Erythroblast (primary cell): ENCODE measurements at places on chromosomes 5 and 9.

DNA sequence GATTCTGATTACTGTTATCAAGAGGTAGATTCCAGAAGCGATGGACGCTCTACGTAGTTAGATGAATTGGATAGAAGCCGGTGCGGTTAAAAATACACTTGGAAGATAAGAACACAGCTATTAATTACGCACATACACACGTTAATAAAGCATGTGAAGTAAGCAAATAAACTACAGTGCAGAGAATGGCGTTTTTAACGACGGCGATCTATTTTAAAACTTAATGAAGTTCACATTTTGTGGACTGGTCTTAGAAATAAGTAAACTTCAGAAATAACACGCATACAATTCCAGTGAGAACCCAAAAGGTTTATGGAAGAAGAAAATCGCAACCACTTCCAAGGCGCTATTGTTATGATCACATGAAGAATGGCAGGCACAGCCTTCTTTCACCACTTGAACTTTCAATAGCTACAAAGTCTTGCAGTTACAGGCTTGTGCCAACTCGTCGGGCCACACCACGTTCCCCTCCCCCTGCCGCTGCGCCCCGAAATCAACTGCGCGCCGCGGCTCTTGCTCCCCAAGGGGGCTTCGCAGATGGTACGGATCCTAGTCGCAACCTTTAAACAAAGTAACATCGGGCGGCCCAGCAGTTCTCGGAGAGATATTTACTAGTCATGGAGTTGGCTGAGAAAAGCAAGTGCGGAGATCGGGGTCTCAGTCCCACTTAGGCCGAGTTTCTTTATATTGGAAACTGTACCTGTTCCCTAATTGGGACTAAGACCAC lies 866 bp upstream of the SEMA6A start:
- DNase-seq = no peak

GRCh38 chr5:142906863-142907671 lies 136.9 kb downstream of the ARHGAP26 start:
- no peak for DNase-seq

GRCh38 chr5:127839072-127839471 lies 135.9 kb downstream of the CCDC192 start:
- DNase-seq = no peak

- DNase-seq = no peak
These were observed 6.6 kb upstream of the FBP1 start for GRCh38 chr9:94645901-94646300.

- DNase-seq = no peak
These were observed 86.5 kb upstream of the CCDC180 start for GRCh38 chr9:97220894-97221477.

DNA sequence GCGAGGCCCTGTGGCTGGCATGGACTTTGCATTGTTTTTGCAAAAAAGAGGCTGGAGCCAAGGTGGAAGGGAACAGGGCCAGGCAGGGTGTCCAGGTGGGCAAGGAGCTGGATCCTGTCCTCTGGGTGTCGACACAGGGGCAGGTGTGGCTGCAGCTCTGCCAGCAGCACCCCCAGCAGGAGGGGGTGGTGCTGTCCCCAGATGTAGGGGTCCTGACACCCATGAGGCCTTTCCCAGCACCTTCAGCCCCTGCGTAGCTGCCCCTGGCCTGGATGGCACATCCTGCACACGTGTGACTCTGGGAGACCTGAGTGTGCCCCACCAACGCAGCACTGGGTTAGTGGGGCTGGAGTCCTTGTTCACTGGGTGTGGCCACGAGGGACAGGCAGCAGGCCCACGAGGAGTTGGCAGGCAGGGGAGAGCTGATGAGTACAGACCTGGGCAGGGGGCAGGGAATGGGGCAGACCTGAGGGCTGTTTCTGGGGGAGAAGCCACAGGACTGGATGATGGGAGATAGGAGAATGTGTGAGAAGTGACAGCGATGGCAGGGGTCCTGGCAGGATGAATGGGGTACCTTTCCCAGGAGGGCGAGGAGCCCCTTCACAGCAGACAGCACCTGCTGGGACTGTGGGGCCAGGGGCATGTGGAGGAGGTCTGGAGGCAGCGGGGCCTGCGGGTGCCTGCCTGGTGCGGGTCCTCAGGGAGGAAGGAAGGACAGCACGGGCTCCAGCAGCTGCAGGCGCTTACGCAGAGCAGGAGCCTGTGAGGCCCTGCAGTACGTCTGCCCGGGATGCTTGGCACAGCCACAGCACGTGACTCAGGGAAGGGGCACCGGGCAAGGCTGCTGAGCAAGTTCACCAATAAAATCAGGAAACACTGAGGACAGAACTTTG lies 3.6 kb upstream of the RASGEF1C start:
- no peak for DNase-seq

GRCh38 chr5:154176181-154176580 lies 14.4 kb upstream of the GALNT10 start:
- no peak for DNase-seq

DNA sequence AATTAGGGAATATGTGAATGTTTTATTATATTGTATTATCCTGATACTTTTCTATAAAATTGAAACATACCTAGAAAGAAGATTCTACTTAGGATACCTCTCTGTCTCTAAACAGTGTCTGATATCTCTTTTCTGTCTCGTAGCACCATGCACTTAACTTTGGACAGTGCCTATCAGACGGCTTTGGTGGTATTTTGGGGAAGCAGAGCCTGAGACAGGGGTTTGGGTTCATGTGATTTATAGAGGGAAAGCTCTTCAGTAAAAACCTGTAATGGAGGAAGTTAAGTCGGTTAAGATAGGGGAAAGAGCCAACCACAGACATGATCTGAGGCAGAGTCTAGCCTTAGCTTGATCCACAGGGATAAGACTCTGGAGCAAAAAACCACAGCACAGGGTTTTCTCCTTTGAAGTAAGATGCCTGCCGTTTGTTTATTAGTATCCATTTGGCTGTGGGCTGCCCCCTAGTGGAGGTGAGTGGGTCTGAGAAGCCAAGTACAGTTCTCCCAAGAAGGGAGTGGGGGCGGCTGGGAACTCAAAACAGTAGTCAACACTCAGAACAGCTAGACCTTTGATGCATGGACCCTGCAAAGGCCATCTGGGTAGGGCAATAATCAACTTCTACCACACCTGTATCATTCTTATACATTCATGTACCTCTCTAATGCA lies 141.2 kb upstream of the ASTN2 start:
- peak; percentile 26 for DNase-seq

GRCh38 chr9:38015266-38015665 lies 53.8 kb downstream of the SHB start:
- no peak for DNase-seq

GRCh38 chr9:114945616-114946412 lies 15.4 kb upstream of the TNFSF8 start:
- DNase-seq = no peak

GRCh38 chr5:33789567-33789957 lies 102.2 kb downstream of the ADAMTS12 start:
- no peak for DNase-seq

GRCh38 chr9:37197158-37198038 lies 77.0 kb downstream of the ZCCHC7 start:
- peak; percentile 96 for DNase-seq

GRCh38 chr5:181217803-181218062 lies 5.3 kb upstream of the TRIM41 start:
- DNase-seq = no peak

DNA sequence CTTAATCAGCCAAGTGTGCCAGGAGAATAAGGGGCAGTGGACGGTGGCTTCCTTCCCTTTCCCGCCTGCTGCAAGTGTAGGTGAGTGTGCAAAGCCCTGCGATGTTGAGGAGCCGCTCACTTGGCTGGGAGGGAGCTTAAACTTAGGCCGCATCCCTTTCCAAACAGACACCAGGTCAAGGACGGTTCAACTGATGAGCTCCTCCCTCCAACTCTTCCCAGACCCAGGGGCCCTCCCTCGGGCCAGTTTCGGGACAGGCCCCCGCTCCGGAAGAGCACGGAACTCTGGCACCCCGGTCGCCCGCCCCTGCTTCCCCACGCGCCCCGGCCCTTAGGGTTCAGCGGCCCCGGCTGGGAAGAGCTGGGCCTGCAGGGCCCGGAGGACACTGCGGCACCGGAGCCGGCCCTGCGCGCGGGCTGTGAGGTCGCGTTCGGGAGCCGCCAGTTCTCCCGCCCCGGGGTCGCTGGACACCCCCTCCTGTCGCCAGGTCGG lies 481 bp downstream of the MRPL36 start:
- peak; percentile 69 for DNase-seq

DNA sequence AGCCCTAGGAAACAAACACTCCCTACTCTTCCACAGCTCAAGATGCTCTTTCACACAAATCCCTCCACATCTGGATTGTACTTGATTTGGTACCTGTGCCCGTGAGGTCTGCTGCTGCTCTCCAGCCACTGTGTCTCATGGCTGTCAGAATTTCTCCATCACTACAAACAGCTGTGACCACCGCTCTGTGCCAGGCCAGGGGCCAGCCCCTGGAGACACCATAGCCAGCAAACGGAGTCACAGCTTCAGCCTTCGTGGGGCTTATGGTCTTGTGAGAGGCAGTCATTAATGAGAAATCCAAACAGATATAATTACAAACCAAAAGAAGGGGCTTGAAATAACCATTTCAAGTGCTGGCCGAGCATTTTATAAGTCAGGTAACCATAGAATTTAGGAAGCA lies 43.6 kb downstream of the ADAM19 start:
- DNase-seq = no peak

DNA sequence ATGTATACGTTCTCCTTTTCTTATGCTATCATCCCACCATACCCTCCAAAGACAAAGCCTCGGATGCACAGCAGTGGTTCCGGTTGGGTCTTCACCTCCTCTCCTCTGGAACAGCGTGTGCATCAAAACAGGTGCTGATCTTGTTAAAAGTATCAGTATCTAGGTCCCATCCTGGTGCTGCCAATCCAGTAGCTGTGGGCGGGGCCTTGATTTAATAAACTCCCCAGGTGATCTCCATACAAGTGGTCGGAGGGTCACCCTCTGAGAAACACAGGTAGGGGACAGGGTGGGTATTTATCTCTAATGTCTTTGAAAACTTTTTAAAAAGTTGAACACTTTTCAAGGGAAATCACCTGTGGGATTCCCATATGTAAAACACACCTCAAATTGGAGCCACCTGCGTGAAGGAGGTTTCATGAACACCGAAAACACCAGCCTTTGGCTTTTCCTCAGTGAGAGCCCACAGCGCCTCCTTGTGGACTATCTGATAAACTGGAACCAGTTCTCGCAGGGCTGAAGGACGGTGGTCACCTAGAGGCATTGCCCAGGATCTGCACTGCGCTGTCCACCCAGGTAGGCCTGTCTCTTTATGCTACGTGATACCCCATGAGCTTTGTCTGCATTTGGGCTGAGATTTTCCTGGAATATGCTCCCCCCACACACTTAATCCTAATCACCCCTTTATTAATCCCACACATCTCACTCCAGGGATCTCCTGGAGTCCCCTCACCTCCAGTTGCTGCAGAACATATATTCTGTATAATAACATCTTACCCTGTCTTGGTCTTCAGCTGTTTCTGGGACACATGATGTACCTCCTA lies 80.5 kb upstream of the EPB41L4B start:
- peak; percentile 50 for DNase-seq

GRCh38 chr9:1639166-1639565 lies 376.0 kb upstream of the SMARCA2 start:
- no peak for DNase-seq

DNA sequence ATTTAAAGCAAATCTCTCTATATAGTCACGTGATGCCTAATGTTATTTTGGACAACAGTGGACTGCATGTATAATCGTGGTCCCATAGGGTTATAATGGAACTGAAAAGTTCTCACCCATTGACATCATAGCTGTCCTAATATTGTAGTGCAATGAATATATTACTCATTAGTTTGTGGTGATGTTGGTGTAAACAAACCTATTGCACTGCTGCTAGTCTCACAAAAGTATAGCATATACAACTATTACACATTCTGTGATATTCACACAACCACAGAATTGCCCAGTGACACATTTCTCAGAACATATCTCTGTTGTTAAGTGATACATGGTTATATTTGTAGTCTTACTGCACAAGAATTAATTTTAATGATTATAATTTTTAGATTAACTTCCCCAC lies 37.7 kb downstream of the IPO11 start:
- DNase-seq = no peak

DNA sequence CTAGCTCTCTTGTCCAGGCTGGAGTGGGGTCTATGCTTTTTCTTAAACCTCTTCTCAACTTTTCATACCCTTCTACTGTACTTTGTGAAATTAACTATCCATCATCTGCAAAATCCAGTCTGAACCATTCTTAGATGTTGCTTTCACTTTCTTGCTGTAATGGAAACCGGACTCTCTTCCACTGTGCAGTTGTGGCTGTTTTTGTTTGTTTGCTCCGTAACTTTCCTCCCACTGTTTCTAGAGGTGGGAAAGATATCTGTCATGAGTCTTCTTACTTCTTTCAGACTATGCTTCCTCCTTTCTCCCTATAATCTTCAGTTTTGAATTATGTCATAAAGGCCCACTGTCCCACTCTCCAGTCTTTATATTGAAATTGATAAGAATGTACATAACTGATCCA lies 6.5 kb downstream of the TNPO1 start:
- DNase-seq = no peak

- no peak for DNase-seq
These were observed 55.1 kb upstream of the PHYKPL start for GRCh38 chr5:178287791-178288105.

DNA sequence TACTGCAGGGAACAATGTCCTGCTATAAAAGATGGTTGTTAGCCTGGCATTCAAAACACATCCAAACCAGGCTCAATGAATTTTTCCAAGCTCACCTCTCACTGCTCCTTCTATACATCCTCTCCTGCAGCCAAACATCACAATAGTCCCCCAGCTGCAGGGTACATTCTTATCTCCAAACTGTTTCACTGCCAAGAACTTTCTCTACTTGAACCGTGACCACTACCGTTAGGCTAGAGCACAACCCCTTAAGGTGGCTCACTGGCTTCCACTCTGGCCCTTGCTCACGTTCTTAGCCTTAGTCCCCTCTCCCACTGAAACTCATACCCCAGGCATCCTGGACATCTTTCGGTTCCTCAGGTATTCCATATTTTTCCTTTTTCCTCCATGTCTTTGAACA lies 29.0 kb upstream of the ANXA6 start:
- no peak for DNase-seq

GRCh38 chr5:145887976-145888574 lies 15.3 kb upstream of the GRXCR2 start:
- peak; percentile 73 for DNase-seq

- no peak for DNase-seq
These were observed 144.8 kb downstream of the NR3C1 start for GRCh38 chr5:143258559-143259253.

GRCh38 chr5:33322632-33323031 lies 118.1 kb upstream of the TARS1 start:
- no peak for DNase-seq

DNA sequence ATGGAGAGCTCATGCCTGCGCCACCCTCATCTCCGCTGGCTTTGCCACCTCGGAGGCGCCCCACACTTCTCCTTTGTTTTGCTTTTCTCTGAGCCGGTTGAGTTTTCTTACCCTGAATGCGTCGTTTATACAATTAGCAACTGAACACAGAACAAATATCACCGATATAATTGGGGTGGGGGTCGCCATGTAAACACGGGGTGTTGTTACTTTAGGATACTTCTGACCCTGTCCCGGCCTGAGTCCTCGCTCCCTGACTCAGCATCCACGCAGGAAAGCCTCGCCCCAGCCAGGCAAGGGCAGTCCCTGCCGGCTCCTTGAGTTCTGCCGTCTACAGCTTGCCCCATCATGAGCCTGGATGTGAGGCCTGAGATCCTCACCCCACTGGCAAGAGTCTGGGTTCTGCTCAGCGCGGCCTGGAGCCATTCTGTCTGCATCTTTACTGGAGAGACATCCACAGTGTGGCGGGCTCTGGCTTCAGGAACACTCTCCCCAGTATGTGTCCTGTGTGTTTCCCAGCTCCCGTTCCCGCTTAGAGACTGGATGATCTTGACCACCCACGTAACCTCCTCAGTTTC lies 5.5 kb downstream of the NKX2-5 start:
- no peak for DNase-seq
